ENCODE measurements at places on chromosomes 6 and 20.
A peak's percentile ranks its signal among the peaks of the same experiment; 100 is the strongest.

DNA sequence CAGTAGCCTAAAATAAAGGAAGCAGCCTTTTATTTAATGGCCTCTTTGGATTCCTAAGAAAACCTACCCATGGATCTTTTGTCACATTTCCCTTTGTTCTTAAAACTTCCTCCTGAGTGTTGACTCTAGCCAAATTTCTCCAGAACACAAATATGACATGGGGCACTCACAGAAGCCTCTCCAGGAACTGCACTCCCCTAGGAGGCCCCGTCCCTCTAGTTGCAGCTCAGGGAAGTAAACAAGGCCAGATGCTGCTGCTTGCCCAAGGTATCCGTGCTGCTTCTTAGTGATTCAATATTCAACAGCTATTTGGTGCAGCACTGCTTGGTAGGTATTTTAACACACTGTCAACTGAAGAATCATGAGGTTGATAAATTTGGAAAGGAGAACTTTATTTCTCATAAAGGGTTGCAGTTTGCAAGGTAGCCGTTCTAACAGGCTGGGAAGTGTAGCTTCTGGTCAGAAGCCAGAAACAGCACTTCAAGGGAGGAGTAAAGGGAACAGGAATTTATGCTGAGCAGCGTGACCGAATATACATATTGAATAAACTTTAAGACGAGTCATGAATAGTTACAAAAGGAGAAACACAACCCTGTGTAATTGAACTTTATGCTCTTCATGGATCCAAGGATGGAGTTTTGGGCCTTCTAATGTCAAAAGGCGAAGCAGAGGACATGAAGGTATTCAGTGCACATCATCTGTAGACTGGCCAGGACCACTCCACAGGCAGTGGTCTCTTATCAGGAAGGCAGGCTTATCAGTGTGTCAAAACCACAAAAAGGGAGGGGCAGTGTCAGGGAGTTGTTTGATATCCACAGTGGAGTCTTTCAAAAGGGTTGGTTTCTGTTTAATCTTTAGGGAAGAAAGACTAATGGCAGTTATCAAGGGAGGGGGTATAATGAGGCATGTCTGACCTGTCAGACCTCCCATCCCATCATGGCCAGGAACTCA is 63.3 kb downstream of the CD24 start:
- DNase-seq, result no peak

DNA sequence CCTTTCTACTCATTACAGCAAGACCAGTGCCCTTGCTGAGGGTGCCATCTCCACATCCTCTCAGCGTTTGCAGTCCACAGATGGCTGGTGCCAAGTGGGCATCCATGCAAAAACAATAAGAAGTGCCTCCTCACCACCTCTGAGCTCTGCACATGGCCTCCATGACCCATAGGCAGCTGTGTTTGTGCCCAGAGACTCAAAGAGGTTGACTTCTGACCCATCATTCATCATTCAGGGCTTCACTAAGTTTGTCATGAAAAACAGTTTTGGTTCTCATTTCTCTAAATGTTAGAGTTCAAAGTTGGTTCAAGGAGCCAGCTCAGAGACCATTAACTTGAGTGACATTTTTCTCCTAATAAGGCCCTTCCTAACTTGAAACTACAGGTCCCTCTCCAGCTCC is 512.6 kb upstream of the MAP3K7 start:
- no peak for DNase-seq

GRCh38 chr20:59027741-59028320 is 4.3 kb downstream of the ATP5F1E start:
- peak; percentile 51 for DNase-seq

GRCh38 chr20:9403448-9403847 is 110.9 kb upstream of the LAMP5 start:
- DNase-seq, result no peak

DNA sequence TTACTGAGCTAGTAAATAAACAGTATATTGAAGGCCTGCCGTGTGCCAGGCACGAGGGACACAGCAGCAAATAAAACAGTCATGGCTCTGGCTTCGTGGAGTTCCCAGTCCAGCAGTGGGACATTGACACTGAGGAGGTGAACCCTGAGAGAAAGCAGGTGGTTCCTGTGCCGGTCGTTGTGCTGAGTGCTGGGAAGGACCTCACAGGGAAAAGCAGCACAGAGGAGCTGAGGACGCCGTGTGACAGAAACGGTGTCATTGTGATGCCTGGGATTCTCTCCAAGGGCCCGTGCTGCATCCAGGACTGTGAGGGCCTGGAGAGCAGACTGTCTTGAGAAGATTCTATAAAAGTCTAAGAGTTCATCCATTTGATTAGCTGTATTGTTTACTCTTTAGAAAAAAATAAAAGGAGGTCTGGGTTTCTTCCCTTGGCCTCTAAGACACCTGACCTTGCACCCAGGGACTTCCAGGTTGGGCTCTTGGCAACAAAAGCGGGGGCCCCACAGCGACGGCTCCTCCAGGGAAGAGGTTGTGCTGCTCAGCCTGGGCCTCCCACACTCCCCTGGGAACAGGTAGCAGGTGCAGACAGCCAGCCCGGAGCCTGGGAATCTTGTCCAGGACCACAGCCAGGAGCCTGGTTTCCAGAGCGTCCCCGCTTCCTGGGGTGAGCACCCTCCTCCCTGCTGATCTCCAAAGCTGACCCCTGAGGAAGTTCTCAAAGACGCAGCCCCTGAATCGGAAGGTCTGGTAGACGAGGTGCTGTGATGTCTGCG is 251.2 kb upstream of the PMEPA1 start:
- DNase-seq, result no peak

GRCh38 chr6:28738396-28738765 is 185.4 kb downstream of the TRIM27 start:
- DNase-seq, result no peak

DNA sequence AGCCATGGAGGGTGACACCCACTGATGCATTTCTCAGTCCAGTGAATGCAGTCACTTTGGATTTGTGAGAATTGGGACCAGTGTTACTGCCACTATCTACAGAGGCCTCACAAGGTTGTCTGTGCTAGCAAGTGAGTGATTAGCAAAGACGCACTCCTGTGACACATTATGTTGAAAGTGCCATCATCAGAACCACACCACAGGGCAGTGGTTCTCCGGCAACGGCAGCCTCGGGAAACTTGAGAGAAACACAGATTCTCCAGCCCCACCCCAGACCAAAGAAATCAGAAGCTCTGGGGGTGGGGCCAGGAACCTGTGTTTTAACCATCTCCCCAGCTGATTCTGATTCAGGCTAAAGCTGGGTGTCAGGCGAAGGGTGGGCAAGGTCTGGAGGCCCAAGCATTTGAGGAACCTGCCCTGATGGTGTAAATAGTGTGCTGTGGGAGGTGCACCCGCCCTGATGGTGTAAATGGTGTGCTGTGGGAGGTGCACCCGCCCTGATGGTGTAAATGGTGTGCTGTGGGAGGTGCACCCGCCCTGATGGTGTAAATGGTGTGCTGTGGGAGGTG is 39.9 kb downstream of the TMEM242 start:
- no peak for DNase-seq

GRCh38 chr20:32558526-32558925 is 26.6 kb downstream of the NOL4L start:
- no peak for DNase-seq

DNA sequence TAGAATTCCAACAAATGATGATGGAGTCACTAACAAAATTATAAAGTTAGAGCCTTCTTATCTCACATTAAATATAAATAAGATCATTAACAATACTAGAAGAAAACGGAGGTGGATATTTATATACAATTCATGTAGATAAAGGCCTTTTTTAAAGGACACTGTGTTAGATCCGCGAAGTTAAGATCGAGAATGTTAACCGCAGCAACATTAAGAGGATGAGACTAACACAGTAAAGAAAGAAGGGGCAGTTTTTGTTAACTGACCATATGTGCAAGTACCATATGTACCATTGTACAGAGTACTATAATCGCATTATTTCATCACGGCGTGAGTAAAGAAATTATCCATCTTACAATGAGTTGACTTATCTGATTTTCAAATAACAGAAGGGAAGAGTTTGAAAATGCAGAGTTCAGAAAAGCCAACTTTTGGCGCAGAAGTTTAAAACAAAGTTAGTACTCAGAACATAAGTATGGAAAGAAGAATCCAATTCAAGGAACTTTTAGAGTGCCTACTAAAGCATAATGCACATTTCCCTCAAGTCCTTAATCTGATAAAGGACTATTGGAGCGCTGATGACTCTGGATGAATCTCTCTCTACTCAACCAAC is 1.4 kb downstream of the FBXL4 start:
- DNase-seq, result no peak

- no peak for DNase-seq
These were observed 6.0 kb downstream of the PSMF1 start for GRCh38 chr20:1124421-1124820.

DNA sequence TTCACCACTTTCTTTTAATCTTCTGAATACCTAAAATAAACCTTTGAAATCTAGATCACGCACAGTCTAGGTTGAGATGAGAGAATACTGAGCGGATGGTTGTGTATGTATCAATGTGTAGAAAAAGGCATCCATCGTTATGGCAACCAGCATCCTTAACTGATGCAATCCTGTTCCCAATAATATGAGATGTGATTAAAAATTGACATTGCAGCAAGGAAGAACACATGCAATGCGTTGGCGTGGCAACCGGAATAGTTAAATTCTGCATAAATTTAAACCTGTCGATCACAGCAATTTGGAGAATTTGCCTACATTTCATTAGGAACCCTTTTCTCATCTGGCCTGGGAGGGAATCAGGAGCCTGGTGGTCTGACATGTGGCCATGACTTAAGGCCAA is 1.3 kb upstream of the L3MBTL1 start:
- DNase-seq, result no peak

DNA sequence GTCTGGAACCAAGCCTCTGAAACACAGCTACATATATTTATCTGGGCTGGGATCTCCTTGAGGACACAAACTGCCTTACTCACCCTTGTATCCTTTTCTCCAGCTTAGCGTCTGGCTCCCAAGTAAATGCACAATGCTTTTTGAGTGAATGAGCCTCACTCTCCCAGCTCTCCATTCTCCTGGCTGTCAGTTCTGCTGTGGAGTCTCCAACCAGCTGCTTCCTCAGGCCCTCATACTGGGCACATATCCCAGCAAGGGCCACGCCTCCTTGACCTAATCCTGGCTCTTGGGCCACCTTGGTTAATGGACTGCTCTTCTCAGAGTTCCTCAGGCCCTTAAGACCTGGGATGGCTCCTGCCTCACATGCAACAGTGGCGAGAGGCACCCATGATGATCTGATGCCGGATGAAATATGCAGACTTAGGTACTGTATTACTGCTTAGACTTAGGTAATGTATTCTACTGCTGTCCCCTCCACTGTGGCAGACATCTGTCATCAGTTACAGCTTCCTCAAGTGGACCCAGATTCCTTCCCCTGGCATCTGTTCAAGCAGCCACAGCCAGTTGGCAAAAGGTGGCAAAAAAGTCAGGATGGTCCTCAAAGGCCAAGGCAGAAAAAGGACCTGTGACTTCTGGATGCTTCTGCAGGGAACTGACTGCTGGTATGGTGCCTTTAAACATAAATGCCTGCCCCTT is 16.5 kb downstream of the SNHG17 start:
- DNase-seq, result peak; percentile 63

- peak; percentile 40 for DNase-seq
These were observed 34.3 kb downstream of the KCNB1 start for GRCh38 chr20:49447946-49448809.

- no peak for DNase-seq
These were observed 122.2 kb downstream of the KIF16B start for GRCh38 chr20:16451001-16451400.

DNA sequence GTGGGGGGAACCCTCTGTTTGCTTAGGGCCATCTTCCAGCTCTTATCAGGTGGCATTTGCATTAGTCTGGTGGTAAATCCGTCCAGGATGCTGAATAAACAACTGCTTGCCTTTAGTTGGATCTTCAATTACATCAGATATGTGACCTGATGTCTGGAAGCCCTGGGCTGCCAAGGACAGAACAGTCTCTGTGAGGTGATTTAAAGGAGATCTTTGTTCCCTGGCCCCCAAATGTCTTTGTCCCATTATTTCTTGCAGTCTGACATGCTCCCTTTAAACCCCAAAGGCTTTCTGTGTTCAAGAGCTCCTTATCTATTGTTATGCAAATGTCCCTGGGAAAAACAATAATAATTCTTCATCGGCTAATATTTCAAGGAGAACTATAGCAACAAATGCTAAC is 84.6 kb upstream of the SPTLC3 start:
- no peak for DNase-seq

DNA sequence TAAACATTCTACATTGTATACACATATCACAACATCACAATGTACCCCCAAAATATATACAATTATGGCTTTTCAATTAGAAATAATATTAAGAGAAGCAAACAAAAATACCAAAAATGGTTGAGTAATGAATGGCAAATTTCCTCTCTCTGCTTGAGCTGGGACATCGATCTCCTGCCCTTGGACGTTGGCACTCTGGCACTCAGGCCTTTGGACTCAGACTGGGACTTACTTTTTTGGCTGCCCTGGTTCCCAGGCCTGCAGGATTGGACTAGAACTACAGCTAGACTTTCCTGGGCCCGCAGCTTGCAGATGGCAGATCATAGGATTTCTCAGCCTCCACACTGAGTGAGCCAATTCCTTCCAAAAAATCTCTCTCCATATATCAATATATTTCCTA is 52.9 kb upstream of the KCNK16 start:
- DNase-seq, result no peak

DNA sequence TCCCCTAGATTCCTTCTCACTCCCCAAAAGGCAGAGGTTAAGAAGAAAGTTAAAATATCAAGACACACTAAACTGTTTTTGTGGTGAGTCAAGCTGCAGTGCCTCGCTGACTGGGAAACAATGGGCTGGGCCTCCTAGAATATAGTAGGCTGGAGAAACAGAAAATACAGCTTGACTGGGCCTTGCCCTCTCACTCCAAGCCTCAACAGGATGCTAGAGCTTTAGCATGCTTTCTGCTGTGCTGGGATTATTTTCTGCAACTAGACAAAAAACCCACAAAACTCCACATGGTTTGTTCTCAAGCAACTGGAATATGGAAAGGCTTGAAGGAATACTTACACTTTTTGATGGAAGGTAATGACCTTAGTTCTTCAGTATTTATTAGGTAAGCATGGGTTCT is 27.9 kb downstream of the FOXO3 start:
- peak; percentile 67 for DNase-seq

DNA sequence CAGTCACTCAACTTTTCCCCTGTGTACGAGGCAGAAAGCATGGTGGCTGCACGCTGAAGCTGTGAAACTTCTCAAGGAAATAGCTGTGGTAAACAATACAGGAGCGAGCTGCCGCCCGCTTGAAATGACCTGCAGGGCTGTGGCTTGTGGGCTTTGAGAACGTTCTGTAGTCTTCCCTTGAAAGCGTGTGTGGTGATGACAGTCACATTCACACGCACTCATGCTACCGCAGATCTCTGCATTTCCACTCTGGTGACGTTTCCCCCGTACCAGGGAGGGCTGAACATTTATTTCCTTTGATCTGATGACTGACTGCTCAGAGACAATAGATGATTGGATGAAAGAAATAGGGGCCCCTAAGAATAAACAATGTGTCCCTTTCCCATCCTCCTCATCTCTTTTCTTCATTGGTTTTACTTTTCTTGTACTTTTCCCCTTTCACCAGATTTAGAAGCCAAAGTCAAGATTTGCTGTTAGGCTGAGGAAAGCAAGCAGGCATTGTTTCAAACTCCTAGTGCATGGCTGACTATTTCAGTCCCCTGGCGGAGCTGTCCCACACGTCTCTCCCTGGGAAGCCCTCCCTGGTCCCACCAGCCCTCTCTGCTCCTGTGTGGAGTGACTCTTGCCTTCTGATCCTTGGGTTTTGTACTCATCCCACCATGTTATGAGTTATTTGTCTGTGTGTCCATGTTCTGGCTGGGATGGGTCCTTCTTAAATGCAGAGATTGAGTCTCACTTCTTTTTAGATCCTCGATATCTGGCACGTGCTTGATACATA is 3.9 kb downstream of the SYTL3 start:
- no peak for DNase-seq

GRCh38 chr6:143222801-143223231 is 162.1 kb downstream of the AIG1 start:
- no peak for DNase-seq

GRCh38 chr20:58019850-58020625 is 208.4 kb downstream of the ANKRD60 start:
- DNase-seq, result no peak
